GM12865 (cell line): ENCODE measurements at places on chromosomes 4 and X.

GRCh38 chr4:137266511-137266910 lies 265.8 kb downstream of the PCDH18 start:
- no peak for DNase-seq

- no peak for DNase-seq
Measured at GRCh38 chr4:79431839-79432238, 23.8 kb upstream of the GK2 start.

DNA sequence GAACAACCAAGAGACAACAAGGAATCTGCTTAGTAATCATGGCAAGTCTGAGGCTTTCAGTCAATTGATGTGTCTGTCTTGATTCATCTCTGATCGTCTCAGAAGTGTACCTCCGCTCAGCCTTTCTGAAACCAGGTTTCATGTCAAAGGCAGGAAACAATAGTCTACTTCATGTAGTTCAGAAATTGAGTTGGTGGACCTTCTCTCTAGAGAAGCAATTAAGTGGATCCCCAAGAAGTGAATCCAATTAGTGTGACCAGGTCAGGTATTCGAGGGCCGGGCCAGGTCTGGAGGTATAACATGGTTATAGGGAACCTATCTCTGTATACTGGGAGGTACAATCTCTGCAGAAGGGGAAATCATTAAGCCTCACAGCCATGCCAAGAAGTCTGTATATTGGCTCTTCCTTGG lies 32.0 kb downstream of the DAPP1 start:
- peak; percentile 90 for DNase-seq

DNA sequence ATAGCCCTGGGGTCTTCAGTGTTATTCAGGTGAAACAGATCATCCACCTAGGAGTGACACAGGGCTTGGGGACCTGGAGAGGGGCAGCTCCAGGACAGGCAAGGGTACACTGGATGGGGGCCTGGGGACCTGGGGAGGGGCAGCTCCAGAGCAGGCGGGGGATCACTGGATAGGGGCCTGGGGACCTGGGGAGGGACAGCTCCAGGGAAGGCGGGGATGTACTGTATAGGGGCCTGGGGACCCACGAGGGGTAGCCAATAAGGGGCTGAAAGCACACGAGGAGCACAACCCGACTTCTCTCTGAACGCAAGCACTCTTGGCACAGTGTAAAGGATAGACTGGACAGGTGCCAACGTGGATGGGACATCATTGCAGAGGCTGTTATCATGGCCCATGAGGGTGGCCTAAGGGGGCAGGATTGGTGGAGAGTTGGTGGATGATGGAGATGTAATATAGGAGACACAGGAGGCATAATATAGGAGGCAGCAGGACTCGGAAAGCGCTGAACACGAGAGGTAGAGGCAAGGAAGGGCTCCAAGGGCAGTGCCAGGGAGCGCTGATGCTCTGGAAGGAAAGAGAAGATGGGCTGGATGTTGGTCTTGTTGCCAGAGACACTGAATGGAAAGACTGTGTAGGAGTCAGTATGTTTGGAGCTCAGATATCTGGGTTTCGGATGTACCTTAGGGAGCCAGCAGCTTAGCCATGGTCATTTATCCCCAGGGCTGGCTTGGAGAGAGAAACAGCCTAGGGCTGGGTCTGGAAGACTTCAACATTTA lies 37.9 kb upstream of the FGFBP2 start:
- DNase-seq = no peak

- no peak for DNase-seq
Measured at GRCh38 chr4:83558680-83559079, 22.8 kb downstream of the GPAT3 start.

GRCh38 chrX:123399709-123400108 lies 215.6 kb downstream of the GRIA3 start:
- no peak for DNase-seq

- DNase-seq = no peak
Measured at GRCh38 chrX:26387906-26388305, 171.9 kb downstream of the MAGEB5 start.

DNA sequence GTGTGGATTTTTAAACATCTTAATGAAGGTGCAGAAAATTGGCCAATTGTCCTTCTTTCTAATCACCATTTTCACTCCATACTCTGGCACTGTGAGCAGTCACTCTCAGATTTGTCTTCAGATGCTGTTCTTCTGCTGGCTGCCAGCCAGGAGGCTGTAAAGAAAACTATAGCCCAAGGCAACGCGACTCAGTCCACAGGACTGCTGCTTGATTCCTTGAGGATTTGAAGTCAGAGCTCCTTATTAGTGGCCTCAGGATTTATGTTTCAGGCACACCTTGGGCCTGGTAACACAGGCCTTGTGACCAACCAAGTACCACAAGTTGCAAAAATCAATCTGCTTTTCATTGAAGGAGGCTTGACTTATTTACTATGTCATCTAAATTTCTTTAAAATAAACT lies 342.6 kb downstream of the GPM6A start:
- DNase-seq = no peak

- DNase-seq = no peak
Measured at GRCh38 chrX:103309860-103310554, 783 bp downstream of the BEX2 start.

- no peak for DNase-seq
Measured at GRCh38 chr4:25075129-25075528, 44.4 kb upstream of the LGI2 start.

GRCh38 chr4:87188932-87189331 lies 31.5 kb downstream of the KLHL8 start:
- DNase-seq = no peak

- peak; percentile 1 for DNase-seq
Measured at GRCh38 chrX:76064825-76065224, 108.0 kb upstream of the PBDC1 start.

DNA sequence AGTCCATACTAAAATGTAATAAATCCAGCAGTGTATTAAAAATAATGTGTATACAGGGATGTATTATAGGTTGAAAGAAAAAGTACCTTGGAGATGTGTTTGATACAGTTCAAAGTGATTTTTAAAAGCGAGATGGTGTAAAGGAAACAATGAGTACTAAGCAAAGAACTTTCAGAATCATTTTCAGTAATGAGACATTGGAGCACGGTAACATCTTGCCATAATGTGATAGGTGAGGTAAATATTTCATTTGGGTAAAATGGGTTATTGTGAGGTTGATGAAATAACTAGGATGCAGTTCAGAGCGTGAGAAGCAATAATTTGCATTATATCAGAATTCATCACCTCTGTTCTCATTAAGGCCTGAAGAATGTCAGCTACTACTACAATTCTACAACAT lies 25.9 kb downstream of the EIF2S3 start:
- peak; percentile 31 for DNase-seq
